ENCODE measurements at places on chromosomes 6 and 20.

- no peak for DNase-seq
These were observed 513.4 kb upstream of the SLC35B3 start for GRCh38 chr6:8948733-8949132.

DNA sequence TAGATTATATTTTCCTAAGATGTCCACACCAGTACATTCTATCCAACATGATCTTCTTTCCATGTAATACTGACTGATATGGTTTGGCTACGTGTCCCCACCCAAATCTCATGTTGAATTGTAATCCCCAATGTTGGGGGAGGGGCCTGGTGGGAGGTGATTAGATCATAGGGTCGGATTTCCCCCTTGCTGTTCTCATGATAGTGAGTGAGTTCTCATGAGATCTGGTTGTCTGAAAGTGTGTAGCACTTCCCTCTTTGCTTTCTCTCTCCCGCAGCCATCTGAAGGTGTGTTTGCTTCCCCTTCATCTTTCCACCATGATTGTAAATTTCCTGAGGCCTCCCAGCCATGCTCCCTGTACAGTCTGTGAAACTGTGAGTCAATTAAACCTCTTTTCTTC lies 12.2 kb upstream of the HBS1L start:
- DNase-seq = no peak

DNA sequence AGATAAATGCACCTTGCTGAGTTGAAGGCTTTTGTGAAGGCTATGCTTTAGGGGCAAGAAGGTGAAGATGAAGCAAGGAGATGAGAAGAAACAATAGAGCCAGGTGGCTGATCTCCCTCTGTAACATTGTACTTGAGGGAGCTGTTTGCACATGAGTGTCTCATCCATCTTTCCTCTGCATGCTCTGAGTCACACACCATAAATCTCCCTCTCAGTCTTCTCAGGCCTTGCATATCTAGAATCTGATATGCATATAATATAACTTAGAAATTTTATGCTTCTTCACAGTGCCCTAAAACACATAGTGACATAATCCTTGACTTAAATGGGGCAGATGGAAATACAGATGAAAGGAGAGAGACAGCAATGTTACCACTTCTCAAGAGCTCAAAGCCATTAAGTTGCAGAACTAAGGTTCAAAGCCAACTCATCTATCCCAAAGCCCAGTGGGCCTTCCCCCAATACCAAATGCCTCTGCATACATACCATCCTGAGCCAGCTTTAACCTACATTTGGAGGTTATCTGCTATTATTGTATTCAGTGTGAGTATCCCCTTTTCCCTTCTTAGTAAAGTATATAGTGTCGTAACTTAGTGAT lies 62.4 kb upstream of the STXBP5 start:
- DNase-seq = no peak

DNA sequence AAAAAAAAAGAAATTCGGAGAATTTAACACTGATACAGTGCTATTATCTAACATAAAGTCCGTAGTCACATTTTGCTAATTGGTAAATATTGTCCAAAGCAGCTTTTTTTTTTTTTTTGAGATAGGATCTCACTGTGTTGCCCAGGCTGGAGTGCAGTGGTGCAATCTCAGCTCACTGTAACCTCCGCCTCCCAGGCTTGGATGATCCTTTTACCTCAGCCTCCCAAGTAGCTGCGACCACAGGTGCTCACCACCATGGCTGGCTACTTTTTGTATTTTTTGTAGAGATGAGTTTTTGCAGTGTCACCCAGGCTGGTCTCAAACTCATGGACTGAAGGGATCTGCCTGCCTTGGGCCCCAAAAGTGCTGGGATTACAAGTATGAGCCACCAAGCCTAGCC lies 15.9 kb downstream of the MTO1 start:
- DNase-seq = no peak

DNA sequence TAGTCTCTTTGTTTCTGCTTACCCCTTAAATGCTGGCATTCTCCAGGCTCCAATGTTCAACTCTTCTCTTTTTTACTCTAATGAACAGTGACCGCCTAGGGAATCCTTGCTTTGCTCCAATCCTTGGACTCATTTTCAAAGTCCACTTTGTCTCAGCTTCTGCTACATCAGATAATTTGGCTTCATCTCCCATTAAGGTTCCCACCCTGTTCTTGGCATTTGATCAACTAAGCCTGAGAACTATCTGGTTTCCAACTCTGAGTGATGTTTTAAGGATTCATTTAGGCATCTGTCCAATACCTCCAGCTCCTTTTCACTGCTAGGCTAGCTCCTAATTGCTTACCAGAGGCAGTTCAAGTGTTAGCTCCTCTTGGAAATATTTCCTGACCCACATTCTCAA lies 64.9 kb downstream of the ME1 start:
- no peak for DNase-seq

- no peak for DNase-seq
These were observed 5.3 kb upstream of the COL12A1 start for GRCh38 chr6:75210885-75211739.

GRCh38 chr6:67045076-67045475 lies 1338.0 kb upstream of the EYS start:
- no peak for DNase-seq

DNA sequence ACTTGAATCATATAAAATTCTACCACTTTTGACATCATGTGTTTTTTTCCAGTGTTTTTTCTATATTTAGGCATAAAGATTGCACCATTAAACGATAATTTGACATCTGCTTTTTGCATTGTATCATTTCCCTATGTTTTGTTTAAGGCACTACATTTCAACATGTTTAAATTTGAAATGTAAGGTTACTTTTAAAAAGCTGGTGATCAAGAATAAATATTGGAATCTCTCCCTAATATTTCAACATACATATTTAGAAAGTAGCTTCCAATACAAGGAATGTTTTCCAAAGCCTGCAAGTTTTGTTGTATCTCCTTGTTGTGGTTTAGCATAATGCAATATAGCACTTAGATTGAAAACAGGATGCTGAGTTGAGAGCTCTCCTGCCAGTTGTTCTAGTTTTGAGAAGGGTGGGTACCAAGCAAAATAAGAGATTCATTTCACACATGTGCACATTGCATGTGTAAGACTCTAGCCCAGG lies 76.5 kb downstream of the SYNJ2 start:
- no peak for DNase-seq

DNA sequence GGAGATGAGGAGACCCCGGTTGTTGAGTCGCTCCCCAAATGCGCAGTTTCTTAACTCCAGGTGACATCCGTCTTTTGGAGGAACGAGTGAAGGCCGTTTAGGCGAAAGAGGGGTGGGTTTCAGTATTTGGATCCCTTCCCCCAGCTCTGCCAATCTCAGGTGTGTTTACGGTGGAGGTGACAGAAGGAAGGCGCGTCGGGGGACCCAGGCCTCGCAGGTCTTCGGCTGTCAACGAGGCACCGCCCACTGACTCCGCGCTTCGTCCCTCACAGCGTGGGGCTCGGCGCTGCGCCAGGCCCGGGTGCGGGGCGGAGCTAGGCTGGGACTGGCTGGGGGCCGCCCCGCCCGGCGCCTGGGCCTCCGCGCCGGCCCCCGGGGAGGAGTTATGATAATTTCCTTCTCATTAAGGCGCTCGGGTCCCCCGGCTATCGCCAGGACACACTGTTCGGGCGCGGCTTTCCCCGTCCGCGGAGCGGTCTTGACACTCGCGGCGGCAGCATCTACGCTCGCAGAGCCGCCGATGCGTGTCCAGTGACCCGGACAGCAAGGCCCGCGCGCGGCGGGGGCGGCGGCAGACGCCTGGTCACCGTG lies at the start of gene TFAP2C:
TFAP2C (plus strand) TSS at position 434 of the 591 bp plus-strand sequence. CDS start 239 bp downstream, outside the sequence.
- no peak for DNase-seq

DNA sequence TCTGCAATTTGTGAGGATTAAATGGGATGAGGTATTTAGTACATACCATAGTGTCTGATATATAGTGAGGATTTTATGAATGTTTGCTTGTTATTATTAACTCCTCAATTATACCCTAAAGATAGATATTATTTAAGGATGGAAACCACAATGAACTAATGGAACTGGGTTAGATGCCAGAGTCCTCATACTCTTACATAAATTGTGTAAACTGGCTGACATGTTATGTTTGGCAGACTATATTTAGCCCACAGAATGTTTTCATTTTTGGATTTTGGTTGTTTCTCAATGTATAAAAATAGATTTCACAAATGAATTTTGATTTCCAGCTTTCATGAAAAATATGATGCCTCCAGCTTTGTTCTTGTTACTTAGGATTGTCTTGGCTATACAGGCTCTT lies 37.6 kb downstream of the HTR1B start:
- DNase-seq = no peak

GRCh38 chr20:63223121-63223825 lies 7.3 kb upstream of the YTHDF1 start:
- no peak for DNase-seq

DNA sequence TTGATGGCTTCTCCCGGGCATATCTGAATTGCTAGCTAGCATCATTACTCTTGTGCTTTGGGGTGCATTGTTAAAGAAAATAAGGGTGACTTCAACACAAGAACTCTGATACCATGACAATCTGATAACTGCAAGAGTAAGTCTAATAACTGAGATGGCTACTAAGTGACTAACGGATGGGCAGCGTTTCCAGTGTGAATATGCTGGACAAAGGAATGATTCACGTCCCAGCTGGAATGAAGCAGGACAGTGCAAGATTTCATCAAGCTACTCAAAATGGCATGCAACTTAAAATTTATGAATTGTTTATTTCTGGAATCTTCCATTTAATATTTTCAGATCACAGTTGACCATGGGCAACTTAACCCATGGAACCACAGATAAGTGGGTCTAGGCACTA lies 31.7 kb downstream of the MOXD1 start:
- no peak for DNase-seq

DNA sequence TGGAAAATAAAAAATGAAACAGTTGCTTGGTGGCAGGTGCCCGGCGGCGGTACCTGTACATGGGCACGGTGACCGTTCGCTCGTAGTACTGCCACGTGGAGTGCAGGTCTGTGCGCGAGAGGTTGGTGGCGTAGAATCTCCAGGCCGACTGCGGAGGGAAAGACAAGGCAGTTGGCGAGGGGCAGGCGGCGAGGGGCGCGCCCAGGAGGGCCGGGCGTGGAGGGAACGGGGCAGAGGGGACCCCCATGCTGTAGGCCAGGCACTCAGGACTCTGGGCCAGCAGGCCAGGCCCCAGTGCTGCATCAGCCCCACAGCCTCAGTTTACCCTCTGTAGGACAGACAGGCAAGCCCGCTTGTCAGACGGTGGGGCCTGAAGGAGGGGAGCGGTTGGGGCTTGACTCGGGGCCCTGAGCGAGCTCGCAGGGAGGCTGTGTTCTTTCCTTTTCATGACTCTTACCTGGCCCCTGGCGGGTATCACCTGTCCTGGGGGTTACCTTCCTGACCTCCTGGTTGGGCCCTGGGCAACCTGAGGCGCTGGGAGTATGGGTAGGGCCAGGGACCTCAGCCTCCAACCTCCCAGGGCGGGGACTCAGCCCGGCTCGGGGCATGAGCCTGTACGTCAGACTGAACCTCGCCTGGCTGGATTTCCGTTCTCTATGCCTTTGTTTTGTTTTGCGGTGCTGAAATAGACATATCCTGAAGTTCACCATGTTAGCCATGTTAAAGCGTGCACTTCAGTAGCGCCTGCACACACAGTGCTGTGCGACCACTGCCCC lies 38.5 kb downstream of the KCNQ2 start:
- DNase-seq = no peak

Measured in esophagus squamous epithelium (tissue), 5 donors.